ENCODE measurements at places on chromosomes 16 and 17. TPM values are rescaled to one million over a fixed set of nuclear protein-coding genes. Genes with fewer than 3 reads are reported as not detected.

DNA sequence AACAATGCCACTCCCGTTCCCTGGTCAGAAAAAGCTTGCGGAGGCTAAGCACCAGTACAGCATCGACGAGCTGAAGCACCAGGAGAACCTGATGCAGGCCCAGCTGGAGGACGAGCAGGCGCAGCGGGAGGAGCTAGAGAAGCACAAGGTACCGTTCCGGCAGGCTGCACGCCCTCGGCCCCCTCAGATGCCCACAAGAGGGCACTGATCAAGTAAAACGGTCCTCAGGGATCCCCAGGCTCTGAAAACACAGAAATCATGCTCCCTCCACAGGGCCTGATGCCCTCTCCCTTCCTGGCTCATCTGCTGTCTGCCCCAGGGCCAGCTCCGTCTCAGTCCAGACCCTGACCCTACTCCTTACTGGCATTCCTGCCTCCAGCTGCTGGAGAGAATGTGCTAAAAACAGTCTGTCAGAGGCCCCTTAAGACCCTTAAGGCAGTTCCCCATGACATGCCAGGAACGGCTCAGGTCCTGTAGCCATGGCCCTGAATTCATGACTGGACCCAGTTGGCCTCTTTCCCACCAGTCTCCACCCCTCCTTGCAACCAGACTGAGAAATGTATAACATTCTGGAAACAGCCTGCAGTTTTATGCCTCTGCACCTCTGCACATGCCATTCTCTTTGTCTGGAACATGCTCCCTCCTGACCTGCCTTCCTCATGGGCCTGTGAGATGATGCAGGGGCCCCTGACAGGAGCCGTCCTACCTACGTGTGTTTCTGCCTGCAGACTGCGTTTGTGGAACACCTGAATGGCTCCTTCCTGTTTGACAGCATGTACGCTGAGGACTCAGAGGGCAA is 21.8 kb downstream of the DRC3 start:
- peak; percentile 87 for DNase-seq

The LRRC75A gene
- 44.8 TPM for total RNA-seq

GRCh38 chr17:66416207-66416940 is 114.0 kb downstream of the PRKCA start:
- DNase-seq: no peak

- DNase-seq: no peak
Measured at GRCh38 chr17:47649972-47650524, 329 bp downstream of the KPNB1 start.

DNA sequence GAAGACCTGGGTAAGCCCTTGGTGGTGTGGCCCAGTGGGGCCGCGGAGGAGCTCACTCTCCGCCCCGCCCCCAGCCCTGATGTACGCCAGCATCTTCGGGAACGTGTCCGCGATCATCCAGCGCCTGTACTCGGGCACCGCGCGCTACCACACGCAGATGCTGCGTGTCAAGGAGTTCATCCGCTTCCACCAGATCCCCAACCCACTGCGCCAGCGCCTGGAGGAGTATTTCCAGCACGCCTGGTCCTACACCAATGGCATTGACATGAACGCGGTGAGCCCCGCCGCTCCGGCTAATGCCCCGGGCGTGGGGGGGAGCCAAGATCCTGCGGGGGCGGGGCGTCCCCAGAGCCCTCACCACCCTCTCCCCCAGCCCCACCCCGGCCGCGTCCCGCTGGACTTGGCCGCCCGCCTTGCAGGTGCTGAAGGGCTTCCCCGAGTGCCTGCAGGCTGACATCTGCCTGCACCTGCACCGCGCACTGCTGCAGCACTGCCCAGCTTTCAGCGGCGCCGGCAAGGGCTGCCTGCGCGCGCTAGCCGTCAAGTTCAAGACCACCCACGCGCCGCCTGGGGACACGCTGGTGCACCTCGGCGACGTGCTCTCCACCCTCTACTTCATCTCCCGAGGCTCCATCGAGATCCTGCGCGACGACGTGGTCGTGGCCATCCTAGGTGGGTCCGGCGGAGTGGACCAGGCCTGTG is 12.1 kb upstream of the DCAF7 start:
- no peak for DNase-seq

- DNase-seq: no peak
Measured at GRCh38 chr17:1746975-1747543, 4.4 kb downstream of the SERPINF2 start.

The TRIM37 gene
- 21.4 TPM for total RNA-seq

All from adrenal gland (tissue), 19 donors.